ENCODE measurements at places on chromosomes 7 and 10.

DNA sequence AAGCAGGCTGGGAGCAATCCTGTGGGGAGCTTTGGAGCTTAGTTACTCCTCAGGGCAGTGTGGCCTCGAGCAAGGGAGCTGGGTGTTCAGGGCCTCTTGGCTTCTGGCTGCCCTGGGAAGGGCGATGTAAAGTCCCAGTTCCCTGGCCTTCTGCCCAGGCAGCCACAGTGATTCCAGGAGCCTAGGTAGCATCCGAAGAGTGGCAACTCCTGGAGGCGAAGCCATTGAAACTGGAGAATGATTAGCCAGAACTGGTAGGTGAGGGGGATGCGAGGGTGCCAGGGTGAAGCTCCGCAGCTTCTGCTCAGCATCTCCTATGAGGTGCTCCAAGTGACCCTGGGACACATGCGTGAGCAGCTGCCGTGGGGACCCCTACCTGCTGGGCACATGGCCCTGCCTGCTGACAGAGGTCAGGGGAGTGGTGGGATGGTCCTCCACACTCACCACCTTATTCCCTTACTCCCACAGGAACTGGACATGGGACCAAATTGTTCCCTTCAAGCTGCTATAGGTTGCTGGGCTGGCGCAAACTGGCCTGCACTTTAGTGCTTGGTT is 7.8 kb upstream of the GDF2 start:
- no peak for DNase-seq

DNA sequence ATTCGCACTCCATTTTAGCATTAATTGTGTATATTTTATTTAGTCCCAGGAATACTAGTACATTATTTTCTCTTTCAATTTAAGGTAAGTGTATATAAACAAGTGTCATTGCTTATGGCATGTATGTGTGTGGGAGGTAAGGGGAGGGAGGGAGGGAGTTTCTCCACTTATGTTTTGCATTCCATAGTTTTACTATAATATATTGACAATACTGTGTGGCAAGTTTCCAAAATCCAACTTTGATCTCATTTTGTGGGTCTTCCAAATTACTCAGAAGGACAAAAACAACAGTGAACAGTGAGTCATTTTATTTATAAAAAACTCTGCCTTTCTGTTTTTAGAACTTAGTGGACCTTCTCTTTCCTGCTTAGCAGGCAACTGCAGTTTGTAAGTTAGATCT is 102.3 kb upstream of the SEMA3E start:
- no peak for DNase-seq

GRCh38 chr7:100390286-100391009 is 17.2 kb downstream of the PILRA start:
- no peak for DNase-seq

DNA sequence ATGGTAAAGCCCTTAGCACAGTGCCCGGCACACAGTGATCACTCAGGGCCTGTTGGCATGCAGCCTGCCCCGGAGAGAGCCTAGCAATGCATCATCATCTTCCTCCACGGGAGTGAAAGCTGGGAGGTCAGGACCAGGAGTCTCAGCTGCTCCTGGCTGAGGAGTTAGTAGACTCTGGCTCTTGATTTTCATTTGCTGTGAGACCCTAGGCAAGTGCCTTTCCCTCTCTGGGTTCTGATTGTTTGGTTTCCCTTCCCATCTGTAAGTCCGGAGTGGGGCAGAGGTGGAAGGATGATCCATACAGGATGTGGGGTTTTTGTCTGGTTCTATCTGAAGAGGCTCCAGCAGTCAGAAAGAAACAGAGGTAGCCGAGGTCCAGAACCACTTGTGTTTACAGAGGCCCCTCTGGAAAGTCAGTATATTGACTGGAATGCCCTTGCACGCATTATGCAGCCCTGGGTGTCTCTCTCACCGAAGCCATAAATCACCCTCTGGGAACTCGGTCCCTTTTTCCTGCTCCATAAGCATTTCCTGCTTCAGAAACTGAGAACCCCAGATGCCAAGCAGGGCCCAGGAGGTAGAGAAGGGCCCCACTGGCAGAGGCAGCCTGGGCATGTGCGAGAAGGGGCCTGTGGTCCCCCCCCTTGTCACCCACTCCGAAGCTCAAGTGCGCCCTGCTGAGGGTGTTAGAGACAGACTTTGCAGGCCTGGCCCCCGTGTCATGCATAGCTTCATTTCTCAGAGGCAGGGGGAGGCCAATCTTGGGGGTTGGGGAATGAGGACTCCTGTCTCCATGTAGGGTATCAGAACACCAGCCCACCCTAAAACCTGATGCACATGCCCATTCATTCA is 8.5 kb downstream of the UNC5B start:
- no peak for DNase-seq

- DNase-seq: no peak
Measured at GRCh38 chr7:44621034-44621749, 14.8 kb downstream of the OGDH start.

DNA sequence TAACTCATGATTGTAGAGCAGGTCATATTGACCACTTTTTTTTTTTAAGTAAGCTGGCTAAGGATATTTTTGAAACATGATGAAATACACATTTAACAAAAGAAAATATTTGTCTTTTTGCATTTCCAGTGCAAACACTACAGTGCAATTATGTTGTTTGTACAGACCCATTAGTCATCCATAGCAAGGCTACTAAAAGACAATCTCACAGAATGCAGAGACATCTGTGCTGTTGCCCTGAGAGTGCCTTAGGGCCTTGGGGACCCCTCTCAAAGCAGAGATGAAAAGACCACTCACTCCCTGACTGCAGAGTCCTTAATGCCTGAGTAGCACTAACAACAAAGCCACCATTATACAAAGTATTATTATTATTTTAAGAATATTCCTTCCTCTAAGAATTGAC is 104.5 kb downstream of the NRCAM start:
- no peak for DNase-seq

DNA sequence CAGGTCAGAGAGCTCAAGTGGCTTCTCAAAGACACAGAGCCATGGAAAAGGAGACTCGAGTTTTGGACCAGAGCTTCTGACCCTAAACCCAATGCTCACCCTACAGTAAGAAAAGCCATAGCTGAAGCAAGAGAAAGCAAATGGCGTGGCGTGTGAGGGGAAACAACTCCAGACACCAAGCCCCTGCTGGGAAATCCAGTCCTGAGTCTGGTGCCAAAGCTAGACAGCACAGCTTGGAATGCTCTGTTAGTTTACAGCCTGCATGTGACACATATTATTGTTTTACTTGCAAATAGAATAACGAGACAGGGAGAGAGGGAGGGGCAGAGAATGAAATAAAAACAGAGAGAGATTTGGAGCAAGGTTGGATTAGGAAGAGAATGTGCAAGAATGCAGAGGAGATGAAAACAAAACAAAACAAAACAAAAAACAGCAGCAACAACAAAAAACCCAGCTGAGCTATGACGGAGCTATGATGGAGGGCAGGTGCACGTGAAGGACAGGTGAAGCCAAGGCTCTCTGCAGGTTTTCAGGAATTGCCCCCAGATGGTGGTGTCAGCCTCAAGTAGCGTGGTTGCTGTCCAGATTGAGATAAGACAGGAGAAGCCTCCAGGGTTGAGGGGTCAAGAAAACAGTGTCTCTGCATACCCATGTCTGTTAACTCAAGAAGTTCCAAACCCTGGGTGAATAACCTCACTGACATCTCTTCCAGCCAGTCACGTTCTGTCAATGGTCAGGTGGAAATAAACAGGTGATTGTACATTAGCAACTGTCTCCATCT is 69.7 kb upstream of the LRRC18 start:
- no peak for DNase-seq

- no peak for DNase-seq
Measured at GRCh38 chr10:32327364-32327691, 19.6 kb downstream of the EPC1 start.

DNA sequence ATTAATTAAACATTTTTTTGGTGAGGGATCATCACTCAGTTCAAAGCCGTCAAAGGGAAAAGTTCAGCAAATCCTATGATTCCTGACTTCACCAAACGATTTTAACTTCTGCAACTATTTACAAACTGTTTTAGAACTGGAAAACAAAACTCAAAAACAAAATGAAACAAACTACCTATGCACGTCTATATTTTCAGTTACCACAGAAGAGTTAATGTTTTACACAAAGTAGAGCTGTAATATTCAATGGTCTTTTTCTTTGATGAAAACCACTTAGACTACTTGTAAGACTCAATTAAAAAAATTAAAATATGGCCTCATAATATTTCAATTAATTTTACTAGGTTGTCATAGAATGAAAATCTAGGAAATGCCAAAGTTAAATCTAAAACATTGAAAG is 131.5 kb downstream of the ATE1 start:
- DNase-seq: no peak

DNA sequence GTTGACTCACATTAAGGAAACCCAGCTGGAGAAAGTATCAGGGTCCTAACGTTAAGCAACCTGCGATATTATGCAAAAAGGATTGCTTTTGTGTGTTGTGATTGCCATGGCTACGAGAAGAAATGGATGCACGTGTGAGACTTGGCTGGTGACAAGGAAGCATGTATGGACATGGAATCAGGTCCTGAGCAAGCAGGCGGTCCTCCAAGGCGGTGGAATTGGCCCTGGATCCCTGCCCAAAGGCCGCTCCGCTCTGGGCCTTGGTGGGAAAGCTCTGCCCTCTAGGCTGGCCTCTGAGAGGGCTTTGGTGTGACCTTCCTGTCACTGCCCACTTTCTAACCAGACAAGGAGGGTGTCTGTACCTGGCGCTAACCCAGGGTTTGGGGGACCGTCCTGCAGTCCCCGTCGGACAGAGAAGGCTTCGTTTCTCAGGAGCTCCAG is 192.1 kb downstream of the EBF3 start:
- DNase-seq: no peak

DNA sequence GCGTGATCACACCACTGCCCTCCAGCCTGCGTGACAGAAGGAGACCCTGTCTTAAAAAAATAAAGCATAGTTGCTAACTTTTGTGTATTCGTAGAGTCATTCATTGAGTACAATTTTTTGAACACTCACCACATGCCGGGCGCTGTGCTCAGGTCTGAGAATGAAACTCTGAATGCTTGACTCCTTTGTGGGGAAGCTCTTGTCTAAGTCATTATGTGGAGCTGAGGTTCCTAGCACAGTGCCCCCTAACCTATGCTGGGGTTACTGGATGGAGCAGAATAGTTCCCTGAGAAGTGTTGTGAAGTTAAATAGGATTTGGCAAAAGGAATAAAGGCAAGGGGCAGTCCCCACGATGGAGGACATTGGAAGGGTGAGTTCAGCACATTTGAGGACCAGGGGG is 123.3 kb downstream of the CELF2 start:
- no peak for DNase-seq

- DNase-seq: no peak
Measured at GRCh38 chr10:128463991-128464760, 338.0 kb upstream of the MKI67 start.

- no peak for DNase-seq
Measured at GRCh38 chr7:30996883-30997282, 33.1 kb downstream of the GHRHR start.

- DNase-seq: no peak
Measured at GRCh38 chr10:81303656-81304055, 571.3 kb upstream of the NRG3 start.

DNA sequence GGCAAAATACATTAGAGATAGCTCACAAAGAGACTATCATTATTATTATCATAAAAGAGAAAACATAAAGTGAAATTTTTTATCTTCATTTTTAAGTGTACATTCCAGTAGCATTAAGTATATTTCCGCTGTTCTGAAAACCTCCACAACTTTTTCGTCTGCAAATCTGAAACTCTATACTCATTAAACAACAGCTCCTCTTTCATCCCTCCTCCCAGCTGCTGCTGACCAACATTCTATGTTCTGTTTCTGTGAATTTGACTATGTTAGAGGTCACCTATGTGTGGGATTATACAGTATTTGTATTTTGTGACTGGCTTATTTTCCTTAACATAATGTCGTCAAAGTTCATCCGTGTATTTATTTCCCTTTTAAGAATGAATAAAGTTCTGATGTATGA is 429.3 kb upstream of the TPK1 start:
- DNase-seq: no peak

GRCh38 chr7:151175047-151175792 is 7.7 kb upstream of the GBX1 start:
- DNase-seq: no peak

DNA sequence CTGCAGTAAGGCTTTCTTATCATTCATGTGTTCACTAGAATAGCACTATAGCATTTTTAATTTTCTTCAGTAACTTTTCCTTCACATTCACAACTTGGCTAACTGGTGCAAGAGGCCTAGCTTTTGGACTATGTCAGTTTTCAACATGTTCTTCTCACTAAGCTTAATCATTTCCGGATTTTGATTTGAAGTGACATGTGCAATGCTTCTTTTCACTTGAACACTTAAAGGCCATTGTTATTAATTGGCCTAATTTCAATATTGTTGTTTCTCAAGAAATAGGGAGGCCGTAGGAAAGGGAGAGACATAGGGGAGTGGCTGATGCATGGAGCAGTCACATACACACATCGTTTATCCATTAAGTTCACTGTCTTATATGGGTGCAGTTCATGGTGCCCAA is 151.2 kb upstream of the NFE2L3 start:
- no peak for DNase-seq

- no peak for DNase-seq
Measured at GRCh38 chr7:133642907-133643306, 390.0 kb downstream of the EXOC4 start.

All from GDM1 (cell line).